ENCODE measurements at places on chromosomes 6 and 20.

DNA sequence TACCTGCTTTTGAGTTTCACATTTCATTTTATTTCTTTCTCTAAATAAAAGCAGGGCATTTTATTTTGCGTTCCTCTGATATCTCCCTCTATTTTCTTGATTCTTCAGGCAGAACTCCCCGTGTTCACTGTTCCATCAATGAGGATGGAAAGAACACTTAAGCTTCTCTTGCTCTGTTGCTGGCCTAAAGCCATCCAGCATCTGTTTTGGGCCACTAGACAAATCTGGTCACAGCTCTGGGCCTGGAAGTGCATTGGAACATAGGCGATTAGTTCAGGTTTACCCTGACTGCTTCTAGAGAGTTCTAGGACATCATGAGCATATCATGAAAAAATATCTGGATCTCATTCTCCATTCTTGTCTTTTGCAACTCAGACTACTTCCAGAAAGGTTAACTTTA, 611.2 kb downstream of the UTRN start:
- DNase-seq, result no peak

DNA sequence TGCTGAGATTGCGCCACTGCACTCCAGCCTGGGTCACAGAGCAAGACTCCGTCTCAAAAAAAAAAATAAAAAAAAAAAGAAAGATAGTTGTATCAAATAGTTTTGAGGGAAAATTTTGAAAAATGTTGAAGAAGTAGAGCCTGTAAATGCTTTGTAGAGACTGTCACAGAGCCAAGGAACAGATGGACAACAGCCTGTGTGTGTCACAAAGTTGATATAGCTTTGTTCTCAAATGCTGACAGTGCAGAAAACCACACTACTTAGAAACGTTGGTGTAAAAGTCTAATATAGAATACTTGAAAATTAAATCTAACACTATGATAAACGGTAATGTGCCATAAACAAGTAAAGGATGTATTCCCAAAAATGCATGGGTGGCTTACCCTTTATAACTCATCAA, 25.4 kb downstream of the PTK7 start:
- no peak for DNase-seq

DNA sequence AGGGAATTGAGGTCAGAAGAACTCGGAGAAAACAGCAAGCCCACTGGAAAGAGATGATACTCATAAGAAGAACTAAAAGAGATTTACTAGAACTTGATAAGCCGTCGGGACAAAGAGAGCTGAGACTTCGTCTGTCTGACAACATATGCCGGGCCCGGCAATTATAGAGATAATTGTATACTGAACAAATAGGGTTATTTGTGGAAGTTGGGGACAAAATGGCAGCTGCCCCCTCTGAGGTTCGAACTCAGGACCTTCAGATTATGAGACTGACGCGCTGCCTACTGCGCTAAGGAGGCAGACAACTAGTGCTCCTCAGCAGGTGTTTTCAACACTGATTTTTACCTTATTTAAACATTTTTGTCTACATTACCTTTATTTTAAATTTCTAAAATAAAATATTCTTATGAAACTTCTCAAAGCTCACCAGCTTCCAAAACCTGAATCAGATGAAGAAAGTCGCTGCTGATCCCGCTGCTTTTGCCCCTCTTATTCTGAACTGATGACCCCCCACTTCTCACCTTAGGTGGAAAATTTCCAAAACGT, 29.3 kb upstream of the TRIM27 start:
- peak; percentile 66 for DNase-seq

DNA sequence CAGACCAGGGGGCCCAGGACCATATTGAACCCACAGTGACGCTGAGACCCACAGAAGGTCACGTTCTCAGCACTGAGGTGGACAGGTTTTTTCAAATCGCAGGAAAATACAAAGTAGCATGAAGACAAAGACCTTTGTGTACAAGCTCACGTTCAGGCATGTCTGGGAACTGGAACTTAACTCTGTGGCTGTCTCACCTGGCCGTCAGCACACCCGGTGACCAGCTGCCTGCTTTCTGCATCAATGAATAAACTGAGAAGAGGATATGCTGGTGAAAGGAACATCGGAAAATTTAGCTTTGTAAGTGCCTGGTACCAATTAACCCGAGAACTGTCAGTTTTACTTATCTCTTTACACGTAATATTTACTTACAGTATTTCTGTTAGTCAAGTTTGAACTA, 36.5 kb downstream of the WDR27 start:
- DNase-seq, result no peak

DNA sequence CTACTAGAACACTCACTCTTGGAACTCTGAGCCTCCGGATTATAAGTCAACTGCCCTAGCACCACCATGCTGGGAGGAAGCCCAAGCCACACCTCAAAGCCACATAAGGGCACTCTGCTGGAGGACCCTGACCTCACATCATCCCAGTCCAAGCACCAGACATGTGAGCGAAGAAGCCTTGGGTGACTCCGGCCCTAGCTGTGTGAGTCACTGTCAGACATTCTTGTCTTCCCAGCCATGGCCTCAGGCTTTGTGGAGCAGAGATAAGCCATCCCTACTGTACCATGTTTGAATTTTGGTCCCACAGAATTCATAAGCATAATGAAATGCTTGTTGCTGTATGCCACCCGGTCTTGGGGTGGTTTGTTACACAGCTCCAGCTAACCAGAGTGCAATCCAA, 247.7 kb downstream of the SOD2 start:
- DNase-seq, result no peak

Data from activated naive CD8-positive, alpha-beta T cell treated with anti-CD3 and anti-CD28 coated beads, Interleukin-2, amount 50 U/mL, for 24 hours (primary cell).